Posterior cingulate gyrus (tissue), 11 donors: ENCODE measurements at places on chromosomes 11 and 22.

DNA sequence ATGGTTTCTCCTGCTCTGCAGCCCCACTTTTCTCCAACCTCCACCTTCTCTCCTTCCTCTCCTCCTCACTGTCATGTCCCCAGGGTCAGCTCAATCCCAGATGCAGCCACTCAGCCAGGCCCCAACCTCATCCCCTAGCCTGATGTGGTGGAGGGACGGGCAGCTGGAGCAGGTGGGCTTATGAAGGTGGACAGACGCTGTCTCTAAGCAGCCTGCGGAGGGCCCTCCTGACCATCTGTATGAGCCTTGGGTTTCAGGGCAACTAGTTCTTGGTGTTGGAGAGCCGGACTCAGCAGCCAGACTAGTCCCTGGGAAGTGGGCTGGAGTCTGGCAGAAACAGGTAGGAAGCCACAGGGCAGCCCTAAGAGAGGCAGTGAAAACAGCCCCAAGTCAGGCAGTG lies 18.1 kb downstream of the CRYBB2 start:
- DNase-seq: no peak

DNA sequence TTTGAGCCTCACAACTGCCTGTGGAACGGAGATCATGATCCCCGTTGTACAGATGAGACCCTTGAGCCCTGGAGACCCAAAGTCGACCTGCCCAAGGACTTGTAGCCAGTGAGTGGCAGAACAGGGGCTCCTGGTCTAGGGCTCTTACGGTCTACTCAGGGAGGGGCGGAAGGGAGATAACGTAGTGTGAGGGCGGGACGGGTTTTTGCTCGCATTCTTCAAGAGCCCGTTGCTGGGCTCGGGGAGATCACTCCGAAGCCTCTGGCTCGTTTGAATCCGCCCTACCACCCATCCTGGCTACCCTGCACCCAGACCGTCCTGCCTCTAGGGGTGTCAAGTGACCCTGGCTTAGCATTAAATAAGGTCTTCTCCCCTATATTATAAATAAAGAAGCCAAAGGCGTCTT lies 639 bp downstream of the CRY2 start:
- DNase-seq: no peak

- DNase-seq: no peak
Observed at GRCh38 chr11:208917-209260, 1.4 kb downstream of the RIC8A start.

DNA sequence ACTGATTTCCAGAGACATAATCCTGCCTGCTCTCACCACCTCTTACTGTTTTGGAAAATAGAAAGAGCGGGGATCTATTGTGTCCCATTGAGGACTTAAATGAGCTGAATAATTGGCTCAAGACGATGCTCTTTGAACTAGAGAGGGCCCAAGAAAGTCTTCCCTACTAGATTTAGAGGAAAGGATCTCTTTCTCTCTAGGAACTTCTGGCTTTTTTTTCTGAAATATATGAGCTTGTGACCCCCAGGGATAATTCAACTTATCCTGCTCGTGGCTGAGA lies 461.4 kb upstream of the KIRREL3 start:
- no peak for DNase-seq

DNA sequence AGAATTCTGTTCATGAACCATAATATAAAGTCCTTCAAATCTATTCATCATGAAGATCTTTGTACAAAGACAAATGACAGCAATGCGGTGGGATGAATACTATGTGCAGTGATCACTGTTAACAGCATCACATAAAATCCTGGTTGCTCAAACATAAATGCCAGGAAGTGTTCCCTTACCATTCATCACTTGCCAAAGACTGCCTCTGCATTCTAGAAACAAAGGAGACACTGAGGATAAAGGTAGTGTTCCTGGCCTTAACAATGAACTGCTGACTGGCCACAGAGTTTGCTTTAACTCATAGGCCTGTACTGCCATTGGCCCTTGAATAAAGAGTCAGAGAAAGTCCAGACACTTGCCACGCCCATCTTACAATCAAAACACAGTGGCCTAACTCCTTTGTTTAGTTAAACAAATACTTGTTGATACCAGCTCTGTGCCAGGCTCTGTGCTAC lies 29.5 kb downstream of the C2CD3 start:
- no peak for DNase-seq

DNA sequence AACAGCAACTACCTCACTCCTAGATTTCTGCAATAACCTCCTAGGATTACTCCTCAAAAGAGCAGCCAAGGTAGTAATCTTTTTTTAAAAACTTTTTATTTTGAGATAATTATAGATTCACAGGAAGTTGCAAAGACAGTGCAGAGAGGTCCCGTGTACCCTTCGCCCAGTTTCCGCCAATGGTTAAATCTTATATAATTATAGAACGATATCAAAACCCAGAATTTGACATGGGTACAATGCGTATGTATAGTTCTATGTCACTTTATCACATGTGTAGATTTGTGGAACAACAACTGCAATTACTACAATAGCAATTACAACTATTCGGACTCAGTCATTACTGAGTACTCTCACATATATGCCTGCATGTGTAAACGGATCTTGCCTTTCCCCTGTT lies 94.8 kb upstream of the APOA1 start:
- no peak for DNase-seq

- peak; percentile 51 for DNase-seq
Observed at GRCh38 chr11:118625036-118625690, 17.7 kb downstream of the PHLDB1 start.

- no peak for DNase-seq
Observed at GRCh38 chr11:119509969-119510401, 87.0 kb upstream of the THY1 start.

- DNase-seq: no peak
Observed at GRCh38 chr22:45291061-45291930, 6.5 kb downstream of the UPK3A start.
